ENCODE measurements at places on chromosomes 12 and 14. TPM values are rescaled to one million over a fixed set of nuclear protein-coding genes. Genes with fewer than 3 reads are reported as not detected.

DNA sequence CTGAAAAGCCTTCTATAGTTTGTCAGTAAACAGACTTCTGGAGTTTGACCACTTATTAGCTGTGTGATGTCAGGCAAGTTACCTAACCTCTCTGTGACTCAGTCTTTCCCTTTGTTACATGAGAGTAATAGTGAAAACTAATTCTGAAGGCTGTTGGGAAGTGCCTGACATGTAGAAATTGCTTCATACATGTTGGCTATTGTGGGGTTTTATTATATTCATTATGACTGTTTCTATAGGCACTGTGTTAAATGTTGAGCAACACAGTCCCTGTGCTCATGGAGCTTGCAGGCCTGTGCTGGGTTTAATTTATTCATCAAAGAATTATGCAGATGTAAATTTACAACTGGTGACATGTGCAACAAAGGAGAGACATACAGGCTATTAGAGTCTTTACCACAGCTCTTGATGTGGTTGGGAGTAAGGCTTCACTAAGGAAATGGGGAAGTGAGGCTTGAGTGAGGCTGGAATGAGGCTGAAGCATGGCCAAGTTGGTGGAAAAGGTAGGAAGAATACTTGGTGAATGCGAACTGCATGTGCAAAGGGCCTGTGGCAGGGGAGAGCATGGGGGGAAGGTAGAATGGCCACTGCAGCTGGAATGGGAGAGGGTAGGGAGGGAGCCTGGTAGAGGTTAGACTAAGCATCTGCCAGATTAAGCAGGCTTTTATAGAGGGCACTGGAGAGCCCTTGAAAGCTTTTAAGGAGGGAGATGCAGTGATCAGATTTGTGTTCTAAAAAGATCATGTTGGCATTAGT lies 236.4 kb upstream of the CRY1 start:
- H3K4me1 ChIP-seq, result no peaks in the 10 kb centered on the region
- no peaks in the 10 kb centered on the region for H3K36me3 ChIP-seq
- no peak overlapping the region for H3K4me3 ChIP-seq
- no peak for DNase-seq

GRCh38 chr12:64531665-64532334 lies 78.5 kb upstream of the RASSF3 start:
- no peak overlapping the region for H3K27ac ChIP-seq
- DNase-seq, result peak; percentile 27
- H3K4me1 ChIP-seq, result no peaks in the 10 kb centered on the region
- no peak overlapping the region for H3K4me3 ChIP-seq

DNA sequence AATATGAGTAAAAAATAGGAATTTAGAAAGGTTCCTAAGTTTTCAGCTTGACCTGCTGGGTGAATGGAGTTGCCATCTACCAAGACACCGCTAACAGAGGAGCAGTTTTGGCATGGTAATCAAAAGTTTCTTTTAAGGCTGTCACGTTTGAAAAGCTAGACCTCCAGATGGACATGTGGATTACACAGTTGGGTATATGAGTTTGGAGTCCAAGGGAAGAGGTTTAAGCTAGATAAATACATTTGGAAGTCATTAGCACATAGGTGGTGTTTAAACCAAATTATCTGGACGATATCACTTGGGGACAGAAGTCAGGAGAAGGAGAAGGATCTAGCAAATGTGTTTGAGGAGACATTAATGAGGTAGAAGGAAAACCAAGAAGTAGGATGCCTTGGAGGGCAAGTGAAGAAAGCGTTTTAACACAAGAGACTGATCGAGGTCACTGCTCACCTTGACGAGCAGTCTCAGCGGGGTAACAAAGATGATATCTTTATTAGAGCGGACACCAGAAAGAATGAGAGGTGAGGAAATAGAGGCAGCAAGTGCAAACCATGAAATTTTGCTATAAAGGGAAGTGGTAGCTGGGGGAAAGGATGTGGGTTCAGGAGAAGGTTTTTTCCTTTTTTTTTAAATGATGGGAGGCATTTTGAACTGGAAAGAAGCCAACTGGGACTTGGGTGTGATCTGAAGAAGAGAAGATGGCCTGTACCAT lies 17.6 kb downstream of the PNP start:
- H3K4me1 ChIP-seq, result peaks cover 6% of the 10 kb centered on the region
- no peaks in the 10 kb centered on the region for H3K27me3 ChIP-seq
- no peak overlapping the region for H3K27ac ChIP-seq
- H3K36me3 ChIP-seq, result no peaks in the 10 kb centered on the region
- no peak for DNase-seq

GRCh38 chr12:108424816-108425215 lies 85.7 kb upstream of the CMKLR1 start:
- H3K27me3 ChIP-seq, result no peaks in the 10 kb centered on the region
- H3K4me1 ChIP-seq, result no peaks in the 10 kb centered on the region
- no peaks in the 10 kb centered on the region for H3K36me3 ChIP-seq
- H3K4me3 ChIP-seq, result no peak overlapping the region
- H3K27ac ChIP-seq, result no peak overlapping the region

- no peak for DNase-seq
- H3K27me3 ChIP-seq, result no peaks in the 10 kb centered on the region
- peaks cover 4% of the 10 kb centered on the region for H3K4me1 ChIP-seq
- H3K27ac ChIP-seq, result no peak overlapping the region
These were observed 88.8 kb downstream of the SINHCAF start for GRCh38 chr12:31236998-31237637.

TMCC3 gene
- 7.4 TPM for polyA plus RNA-seq

DNA sequence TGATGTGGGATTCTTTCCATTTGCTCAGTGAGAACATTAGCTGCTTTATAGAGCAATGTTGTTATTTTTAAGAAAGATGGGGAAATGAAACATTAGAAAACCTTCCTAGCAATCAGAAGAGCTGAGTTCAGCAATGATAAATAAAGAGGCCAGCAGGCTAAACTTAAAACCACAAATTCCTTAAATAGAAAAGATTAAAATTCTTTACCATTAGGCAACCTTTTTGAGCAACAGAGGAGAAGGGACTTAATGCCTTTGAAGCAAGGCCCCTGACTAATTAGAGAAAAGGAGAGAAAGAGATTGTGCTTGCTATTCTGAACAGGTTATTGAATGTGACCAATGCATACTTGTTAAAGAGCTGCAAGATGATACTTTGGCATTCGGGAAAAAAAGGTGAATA lies 160.8 kb upstream of the LMO3 start:
- H3K4me3 ChIP-seq, result no peak overlapping the region
- no peak overlapping the region for H3K27ac ChIP-seq
- DNase-seq, result no peak

DNA sequence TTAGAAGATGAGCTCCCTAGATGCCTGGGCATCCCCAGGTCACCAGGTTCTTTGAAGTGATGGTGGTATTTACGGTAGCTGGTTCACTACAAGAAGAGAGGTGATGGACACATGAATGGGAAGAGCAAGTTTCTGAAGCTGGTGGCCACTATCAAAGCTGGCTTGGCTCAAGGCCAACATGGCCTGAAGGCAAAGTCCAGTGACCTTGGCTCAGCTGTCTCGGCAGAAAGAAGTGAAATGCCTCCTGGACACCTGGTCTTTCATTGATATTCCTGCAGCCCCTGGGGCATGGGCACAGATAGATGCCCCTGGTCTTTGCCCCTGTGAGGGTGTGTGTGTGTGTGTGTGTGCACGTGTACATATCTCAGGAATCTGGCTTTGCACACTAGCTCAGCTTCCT lies 441.8 kb upstream of the TMPO start:
- H3K27me3 ChIP-seq, result no peaks in the 10 kb centered on the region
- H3K4me1 ChIP-seq, result no peaks in the 10 kb centered on the region
- H3K27ac ChIP-seq, result no peak overlapping the region
- H3K4me3 ChIP-seq, result no peak overlapping the region
- DNase-seq, result no peak

DNA sequence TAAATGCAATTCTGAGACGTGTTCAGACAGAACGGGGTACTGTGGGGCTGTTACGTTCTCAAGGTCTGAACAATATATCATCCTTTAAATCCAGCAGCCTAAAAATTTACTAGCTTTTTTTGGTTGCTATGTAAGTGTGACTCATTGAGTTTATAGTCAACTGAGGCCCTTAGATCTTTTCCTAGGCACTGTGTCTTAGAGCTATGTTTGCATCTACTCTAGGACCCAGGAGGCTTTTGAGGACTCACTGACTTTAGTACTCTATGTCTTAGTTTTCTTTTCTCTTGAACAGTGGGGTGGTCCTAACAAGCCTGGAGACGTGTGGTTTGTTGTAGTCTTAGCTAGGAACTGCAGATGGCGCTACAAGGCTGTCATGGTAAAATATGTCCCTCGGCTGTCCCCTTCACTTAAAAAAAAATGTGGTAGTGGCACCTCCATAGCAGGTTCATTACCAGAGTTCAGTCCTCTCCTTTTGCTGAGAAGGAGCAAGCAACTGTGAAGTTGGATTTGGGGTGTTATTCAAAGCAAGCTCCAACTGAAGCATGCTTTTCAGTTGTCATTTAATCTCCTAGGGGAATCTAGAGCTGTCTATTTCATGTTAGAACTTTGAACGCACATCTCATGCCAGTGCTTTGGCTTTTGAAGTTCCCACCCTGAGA lies 8.7 kb upstream of the SPATS2 start:
- DNase-seq, result peak; percentile 78
- H3K36me3 ChIP-seq, result no peaks in the 10 kb centered on the region
- H3K4me1 ChIP-seq, result peaks cover 6% of the 10 kb centered on the region
- no peak overlapping the region for H3K4me3 ChIP-seq
- no peaks in the 10 kb centered on the region for H3K27me3 ChIP-seq
- H3K27ac ChIP-seq, result no peak overlapping the region

- peak overlapping the region; percentile 66 for H3K27ac ChIP-seq
- H3K4me1 ChIP-seq, result peaks cover 5% of the 10 kb centered on the region
- H3K4me3 ChIP-seq, result no peak overlapping the region
These were observed 31.5 kb downstream of the HEATR5A start for GRCh38 chr14:31388687-31389413.

DNA sequence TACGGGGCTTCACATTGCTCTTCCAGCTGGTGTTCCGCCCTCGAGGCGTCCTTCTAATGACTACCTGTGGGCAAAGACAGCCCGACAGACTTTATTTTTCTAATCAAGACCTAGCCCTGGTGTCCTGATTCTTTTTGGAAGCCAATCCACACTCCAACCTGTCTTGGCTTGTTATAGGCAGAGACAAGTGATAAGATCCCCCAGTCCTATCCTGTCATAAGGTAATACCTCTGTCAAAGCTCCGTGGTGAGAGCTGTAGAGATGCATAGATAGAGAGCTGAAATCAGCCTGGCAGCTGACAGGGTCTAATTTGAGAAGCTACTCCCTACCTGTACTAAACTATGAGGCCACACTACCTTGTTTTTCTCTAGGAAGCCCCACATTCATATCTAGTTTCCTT lies 11.5 kb upstream of the WNK1 start:
- no peaks in the 10 kb centered on the region for H3K27me3 ChIP-seq
- no peak for DNase-seq
- no peak overlapping the region for H3K4me3 ChIP-seq

GRCh38 chr12:115203701-115204100 lies 519.7 kb upstream of the TBX3 start:
- DNase-seq, result no peak
- peaks cover 4% of the 10 kb centered on the region for H3K4me1 ChIP-seq
- H3K27ac ChIP-seq, result no peak overlapping the region
- no peaks in the 10 kb centered on the region for H3K27me3 ChIP-seq
- H3K36me3 ChIP-seq, result no peaks in the 10 kb centered on the region
- no peak overlapping the region for H3K4me3 ChIP-seq

GRCh38 chr12:86788661-86789060 lies 532.5 kb upstream of the MGAT4C start:
- DNase-seq, result peak; percentile 75
- no peak overlapping the region for H3K27ac ChIP-seq
- H3K27me3 ChIP-seq, result no peaks in the 10 kb centered on the region
- no peak overlapping the region for H3K4me3 ChIP-seq

DNA sequence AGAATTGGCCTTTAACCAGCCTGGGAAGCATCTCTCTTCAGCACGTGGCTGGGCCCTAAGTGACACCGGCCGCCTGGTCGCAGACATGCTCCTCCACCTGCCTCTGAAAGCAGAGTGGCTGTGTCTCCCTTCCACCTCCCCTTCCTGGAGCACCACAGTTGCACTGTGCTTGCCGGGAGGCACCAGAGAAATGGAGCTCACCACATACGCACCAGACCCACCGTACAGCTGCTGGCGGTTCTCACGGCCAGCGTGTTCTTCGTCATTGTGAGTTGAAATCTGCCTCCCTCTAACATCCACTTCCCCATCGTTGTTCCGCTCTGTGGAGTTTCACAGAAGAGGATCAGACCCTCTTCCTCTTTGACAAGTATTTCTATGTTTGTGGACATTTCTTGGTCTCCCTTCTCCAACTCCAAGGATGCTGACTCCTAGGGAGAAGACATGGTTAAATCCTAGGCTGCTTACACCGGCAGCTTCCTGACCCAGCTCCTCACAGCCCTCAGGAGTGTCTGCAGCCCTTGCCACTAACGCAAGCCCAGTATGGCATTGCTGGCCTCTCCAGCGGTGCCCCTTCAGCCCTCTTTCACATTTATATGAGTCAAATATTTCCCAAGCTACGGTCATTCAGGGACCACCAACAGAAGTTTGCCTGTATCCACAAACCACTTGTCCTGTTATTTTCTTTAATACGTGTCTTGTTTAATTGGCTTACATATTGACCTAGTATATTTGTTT lies 11.5 kb upstream of the KRT5 start:
- H3K36me3 ChIP-seq, result no peaks in the 10 kb centered on the region
- H3K4me1 ChIP-seq, result no peaks in the 10 kb centered on the region
- DNase-seq, result no peak
- no peak overlapping the region for H3K4me3 ChIP-seq

DNA sequence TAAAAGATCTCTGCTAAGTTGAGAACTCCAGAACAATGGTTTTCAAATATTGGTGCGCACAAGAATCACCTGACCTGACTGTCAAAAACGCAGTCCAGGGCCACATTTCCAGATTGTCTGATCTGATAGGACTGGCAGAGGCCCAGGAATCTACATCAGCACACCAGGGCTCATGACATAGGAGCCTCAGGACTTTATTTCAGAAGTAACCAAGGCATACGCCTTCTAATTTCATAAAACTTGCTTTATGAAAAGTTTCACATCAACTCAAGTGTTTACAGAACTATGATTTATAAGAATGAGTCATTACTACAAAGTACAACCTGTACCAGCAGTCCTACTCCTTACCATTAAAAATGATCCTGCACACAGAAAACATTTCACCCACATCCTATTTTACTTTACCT lies 47.7 kb upstream of the PTPRO start:
- H3K36me3 ChIP-seq, result no peaks in the 10 kb centered on the region
- peak overlapping the region; percentile 64 for H3K27ac ChIP-seq
- peaks cover 5% of the 10 kb centered on the region for H3K4me1 ChIP-seq
- no peak overlapping the region for H3K4me3 ChIP-seq
- no peaks in the 10 kb centered on the region for H3K27me3 ChIP-seq
- DNase-seq, result no peak

- no peak overlapping the region for H3K27ac ChIP-seq
- H3K4me1 ChIP-seq, result no peaks in the 10 kb centered on the region
- DNase-seq, result no peak
- H3K4me3 ChIP-seq, result no peak overlapping the region
- no peaks in the 10 kb centered on the region for H3K27me3 ChIP-seq
- H3K36me3 ChIP-seq, result peaks cover 17% of the 10 kb centered on the region
These were observed 36.5 kb downstream of the FBXO33 start for GRCh38 chr14:39395555-39396254.
